ENCODE measurements at places on chromosomes 2 and 18.

- DNase-seq = no peak
Observed at GRCh38 chr18:9380101-9380500, 45.5 kb downstream of the TWSG1 start.

DNA sequence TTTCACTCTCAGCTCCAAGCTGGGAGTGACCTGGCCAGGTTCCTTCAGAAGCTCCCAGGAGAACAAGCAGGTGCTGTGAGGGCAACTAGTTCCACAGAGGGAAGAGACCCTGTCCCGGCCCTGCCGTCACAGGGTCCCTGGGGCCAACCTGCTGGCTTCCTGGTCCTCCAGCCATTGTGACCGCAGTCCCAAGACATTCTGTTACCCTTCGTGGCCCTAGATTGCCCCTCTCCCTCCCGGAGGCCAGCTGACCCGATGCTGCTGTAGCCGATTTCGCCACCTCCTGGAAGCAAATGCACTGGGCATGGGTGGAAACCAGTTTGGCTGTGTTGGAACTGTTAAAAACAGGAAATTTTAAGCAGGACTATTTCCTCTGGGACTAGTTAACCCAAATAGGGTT, 55.4 kb downstream of the EPAS1 start:
- DNase-seq = no peak

GRCh38 chr18:41969881-41970280, 14.8 kb downstream of the PIK3C3 start:
- DNase-seq = no peak

DNA sequence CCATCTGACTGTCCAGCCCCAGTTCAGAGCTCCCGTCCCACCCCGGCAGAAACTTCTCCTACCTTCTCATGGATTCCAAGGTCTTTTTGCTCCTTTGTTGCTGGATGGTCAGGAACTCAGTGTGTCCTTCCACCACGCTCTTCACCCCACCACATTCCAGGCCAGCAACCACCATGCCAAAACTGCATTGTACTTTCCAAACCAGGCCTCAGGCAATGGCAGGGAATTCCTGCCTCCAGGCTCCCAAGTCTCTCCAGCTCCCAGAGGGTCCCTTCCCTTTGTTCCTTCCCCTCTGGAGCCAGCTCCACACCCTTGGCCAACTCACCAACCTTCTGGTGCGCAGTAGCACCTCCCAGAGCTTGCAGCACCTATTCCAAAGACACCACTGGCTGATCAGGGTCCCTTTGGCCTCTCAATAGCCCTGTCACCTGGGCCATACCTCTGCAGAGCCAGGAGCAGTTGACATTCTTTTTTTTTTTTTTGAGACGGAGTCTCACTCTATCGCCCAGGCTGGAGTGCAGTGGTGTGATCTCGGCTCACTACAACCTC, 8.1 kb downstream of the CHMP1B start:
- no peak for DNase-seq

- no peak for DNase-seq
Observed at GRCh38 chr18:79242246-79242645, 153.5 kb upstream of the NFATC1 start.

Measured in left renal cortex interstitium (tissue), 4 donors.